ENCODE measurements at places on chromosomes 3 and 15.
A peak's percentile ranks its signal among the peaks of the same experiment; 100 is the strongest.

DNA sequence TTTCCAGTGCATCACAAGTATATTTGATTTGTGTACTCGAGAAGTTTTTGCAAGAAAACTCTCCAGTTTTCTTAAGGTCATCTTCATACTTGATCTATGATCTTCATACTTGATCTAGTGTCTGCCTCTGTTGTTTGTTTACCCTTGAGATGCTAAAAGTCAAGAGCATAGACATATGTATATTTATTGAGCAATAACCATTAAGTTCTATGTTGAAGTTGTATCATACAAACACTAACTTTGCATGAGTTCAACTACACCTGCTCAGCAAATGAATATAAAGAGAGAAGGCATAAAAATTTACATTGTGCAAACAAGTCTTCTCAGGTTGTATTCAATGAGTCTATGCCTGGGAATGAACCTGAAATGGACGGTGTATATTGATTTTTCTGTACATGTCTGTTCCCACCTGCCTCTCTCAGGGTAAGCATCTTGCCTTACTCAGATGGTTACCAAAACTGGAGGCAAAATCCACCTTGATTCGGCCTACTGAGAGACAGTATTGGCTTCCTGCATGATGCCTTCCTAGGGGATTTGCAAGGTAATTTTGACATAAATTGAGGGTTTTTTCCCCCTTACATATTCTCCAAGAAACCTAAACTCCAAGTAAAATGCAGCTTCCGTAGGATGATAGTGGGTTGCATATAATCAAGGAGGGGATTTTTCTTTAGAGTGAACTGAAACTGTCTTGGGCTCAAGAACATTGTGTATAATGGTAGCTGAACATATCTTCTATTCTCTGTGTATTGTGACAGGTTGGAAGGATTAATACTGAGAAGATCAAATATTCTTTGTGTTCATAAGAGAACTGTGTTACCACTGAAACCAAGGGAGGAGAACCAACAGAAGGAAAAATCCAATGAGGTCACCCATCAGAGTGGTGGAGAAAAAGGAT lies 110.4 kb downstream of the FILIP1L start:
- DNase-seq, result no peak

DNA sequence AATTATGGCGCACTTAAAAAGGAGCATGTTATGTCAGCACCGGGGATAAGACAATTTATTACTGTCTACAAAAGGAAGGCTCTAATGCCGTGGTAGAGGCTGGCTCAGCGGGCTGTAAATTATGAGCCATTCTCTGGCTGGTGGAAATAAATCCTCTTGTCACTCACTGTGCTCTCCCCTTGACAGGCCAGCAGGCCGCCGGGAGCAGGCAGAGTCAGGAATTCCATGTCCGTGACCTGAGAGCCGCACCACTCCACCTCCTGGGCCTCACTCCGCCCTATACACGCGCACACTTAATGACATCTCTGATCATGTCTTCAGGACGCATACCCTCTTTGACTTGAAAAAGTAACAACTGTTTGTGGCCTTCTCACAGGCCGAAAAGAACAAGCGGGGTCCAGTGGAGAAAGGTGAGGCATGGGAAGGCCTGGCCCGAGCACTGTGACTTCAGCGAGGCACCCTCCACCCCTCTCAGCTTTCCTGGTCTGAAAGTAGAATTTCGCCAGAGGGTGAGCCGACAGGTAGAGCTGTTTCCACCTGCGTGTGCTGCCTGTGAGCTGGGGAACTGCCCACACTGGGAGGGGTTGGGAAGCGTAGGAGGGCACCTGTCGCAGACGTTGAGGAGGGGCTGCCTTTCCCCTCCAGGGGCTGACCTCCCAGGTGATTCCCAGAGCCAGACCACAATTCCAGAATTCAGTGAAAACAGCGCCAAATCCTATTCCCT lies 13.2 kb upstream of the PCSK6 start:
- no peak for DNase-seq

DNA sequence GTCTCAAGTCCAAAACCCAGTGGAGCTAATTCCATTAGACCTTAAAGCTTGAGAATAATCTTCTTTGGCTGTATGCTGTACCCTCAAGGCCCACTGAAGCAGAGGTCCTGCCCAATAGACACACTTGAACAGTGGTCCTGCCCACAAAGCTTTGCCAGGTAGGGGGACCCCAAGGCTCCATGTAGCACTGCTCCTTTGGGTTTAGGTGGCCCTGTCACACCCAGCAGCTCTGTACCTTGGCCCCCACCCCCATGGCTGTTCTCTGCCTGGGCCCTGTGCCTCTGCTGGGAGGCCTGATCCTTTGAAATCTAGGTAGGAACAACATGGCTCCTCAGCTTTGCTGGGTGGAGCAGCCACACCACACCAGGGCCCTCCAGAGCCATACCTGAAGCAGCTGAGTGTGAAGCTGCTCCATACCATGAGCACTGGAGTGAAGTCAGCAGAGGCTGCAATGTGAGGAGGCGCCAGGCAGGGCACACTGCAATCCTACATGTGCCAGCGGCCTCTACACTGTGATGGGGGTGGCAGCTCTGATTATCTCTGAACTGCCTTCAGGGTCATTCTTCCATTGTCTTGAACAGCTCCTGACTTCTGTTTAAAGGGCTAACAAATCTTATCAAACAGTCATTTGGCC lies 188.0 kb upstream of the CCDC54 start:
- no peak for DNase-seq

DNA sequence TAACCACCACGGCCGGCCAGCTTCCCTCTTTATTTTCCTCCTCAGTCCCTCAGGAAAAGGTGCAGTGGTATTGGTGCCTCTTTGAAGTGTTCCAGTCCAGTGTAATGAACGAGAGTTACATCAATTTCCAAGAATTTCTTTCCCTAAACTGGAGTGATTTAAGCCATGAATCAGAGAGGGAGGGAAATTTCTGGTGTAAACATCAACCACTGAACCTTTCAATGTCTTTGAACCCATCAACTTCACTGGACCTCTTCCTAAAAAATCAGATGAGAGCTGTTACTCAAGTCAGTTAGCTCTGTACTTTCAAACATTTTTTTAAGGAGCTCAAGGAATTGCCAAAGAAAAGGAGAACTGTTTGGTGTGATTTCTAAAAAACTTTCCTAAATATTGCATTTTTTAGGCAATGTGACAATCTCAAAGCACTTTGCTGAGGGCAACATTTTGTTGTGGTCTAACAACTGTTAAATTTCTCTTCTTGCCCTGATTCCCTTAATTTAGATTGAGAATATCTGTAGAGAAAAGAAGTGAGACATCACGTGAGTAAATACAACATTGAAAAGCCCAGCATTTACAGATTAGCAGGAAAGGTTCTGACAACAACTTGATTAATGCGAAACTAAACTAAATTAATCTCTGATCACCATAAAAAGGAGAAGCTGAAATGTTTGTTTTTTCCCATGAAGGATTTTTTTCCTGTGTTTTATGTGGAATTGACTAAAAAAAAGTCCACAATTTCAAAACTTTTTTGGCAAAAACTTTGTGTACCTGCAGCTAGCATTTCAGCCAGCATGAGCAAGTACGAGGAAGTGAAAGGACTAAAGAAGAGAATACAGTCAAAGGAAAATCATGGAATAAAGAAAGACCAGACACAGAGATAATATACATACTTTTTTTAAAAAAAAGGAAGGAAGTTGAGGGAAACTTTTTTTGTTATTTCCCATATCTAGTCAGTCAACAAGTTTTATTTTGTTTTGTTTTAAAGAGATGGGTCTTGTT lies 9.1 kb upstream of the DAZL start:
- no peak for DNase-seq

GRCh38 chr3:194162070-194162678 lies 26.2 kb downstream of the HES1 start:
- no peak for DNase-seq

- DNase-seq, result no peak
Measured at GRCh38 chr3:16419640-16420241, 93.8 kb downstream of the RFTN1 start.

DNA sequence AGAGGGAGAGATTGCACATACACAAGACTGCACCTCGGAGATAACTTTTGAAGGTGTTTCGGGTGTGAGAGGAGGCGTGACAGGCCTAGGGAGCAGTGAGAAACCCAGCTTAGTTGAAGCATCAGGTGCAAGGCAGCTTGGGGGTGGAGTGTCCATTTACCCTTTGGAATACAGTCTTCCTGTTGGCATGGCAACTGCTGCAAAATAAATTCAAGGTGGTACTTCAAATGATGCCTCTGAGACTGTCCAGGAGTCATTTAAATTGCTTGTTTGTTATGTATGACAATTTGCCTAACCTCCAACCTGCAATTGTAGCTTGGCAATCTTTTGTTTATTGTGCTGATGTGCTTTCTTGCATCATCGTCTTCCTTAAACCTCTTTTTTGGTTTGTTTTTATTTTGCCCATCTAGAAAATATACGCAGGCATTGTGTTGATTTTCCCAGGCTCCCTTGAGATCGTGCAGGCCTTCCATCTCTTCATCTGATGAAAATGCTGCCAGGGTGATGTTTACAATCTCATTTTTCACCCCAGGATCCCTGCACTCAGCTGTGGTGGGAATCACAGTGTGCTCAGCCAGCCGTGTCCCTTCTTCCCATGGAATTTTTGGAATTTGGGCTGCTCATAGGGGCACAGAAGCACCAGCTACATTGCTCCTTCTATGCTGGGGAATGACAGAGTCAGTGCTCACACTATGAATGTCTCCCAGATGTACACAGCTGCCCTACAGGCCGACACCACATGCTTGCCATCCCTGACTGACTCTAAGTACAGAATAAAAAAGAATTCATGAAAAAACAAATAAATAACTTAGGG lies 583.1 kb upstream of the CFAP20DC start:
- no peak for DNase-seq

DNA sequence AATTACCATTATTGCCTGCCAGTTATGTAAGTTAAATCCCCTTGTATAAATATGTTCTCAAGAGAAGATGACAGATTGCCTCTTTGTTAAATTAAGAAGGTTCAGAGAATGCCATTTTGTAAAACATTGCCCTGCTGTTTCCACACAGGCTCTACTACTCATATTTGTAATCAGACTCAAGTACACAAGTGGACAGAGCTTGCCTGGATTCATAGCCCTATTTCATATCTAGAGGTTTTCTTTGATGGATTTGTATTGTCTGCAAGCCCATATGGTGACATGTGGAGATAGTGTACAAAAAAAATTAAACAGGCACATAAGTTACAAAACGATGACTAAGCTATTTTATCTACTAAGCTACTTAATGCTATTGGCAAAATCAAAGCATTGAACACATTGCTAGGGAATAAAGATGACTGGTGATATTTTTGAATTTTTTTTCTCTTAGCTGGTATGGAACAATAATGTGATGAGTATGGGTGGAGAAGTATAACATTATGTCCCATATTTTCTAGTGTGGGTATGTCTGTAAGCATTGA lies 1286.6 kb upstream of the ALCAM start:
- no peak for DNase-seq

GRCh38 chr3:3618623-3619022 lies 180.6 kb upstream of the LRRN1 start:
- no peak for DNase-seq

DNA sequence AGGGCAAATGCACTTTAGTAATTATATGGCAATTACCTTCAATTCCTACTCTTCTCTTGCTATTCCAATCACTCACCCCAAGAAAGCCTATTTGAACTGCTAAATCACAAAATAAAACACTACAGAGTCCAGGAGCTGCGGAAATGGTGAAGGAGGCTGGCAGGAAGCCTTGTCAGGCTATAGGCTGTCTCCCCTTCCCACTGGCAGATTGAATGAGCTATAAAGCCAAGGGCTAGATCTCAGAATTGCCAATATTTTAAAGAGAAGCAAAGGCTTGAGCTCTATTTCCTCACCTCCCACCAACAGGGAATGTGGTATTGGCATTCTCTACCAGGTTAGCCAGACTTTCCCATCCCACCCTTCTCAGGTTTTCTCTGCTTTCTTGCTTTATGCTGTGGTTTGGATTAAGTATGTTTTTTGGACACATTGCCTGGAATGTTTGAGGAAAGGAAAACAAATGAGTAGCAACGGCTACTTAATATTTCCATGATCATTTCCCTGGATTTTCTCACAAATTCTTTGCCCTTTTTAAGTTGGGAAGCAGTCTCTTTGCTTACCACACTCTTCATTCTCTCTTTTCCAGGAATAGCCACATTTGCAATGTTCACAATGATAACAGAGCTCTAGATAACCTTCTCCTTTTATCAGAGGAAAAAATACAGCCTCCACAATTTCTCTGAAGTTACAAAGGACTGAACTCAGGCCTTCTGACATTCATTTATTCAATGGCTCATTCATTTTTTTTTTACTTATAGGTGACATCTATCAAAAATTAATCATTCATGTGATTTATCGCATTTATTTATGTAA lies 1125.4 kb downstream of the ROBO1 start:
- no peak for DNase-seq

- peak; percentile 79 for DNase-seq
Measured at GRCh38 chr3:44976002-44976815, at the start of the genes EXOSC7 and ZDHHC3. TSS of gene EXOSC7 (plus strand) at chr3:44976244. CDS start at chr3:44976278, 34 bp downstream. TSS of gene ZDHHC3 (minus strand) at chr3:44976174. CDS start at chr3:44959436, 16,738 bp downstream.

DNA sequence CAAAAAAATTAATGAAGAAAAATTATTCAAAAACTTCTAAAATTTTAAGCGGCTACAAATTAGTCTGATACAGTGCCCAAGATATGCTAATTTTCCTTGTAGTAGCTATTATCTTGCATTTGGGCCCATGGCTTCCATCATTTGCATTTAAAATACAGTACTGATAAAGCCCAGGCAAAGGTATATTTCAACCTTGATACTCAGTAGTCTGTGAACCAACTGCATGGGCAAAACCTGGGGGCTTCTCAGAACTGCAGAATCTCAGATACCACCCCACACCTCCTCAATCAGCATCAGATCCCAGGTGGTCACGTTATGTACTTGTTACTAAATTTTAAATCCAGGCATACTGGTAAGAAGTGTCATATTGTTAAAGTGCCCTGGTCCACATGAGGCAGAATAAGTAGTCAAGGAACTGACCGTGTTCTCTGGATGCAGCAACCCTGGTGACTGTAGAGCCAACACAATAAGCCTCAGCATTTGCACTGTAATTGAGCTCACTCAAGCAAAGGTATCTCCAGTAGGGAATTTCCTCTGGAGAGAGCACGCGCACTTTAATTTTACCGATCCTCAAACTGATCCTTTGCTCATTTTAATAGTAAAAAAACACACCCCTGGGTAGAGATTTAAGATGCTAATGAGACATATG lies 31.9 kb downstream of the ZNF385D start:
- DNase-seq, result no peak

DNA sequence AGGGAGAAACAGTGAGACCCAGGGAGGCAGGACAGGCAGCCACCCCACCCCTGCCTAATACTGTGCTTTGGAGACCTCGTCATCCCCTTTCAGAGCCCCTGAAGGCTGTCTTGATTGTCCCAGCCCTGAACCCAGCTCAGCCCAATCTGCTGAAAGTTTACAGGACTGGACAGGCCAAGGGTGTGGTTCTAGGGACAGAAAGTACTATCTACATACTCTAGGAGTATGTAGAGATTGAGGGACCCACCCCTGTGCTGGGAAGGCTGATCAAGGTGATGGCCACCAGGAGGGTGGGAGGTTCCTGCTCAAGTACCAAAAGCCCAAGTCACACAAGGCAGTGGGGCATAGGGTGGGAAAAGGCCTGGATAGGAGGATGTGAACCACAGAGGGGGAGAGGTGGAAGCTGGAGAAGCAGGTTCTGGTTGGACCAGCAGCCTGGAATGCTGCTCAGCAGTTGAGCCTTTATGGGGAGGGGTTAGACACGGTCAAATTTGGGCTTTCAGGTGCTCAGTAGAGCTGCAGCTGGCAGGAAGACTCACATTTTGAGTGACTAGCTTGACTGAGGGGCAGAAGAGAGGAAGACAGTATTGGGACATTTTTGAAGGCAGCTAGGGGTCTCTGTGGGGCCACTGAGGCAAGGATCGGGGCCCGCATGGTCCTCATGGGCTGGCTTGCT lies 6.7 kb downstream of the NBEAL2 start:
- no peak for DNase-seq
